ENCODE measurements at places on chromosomes 7 and 10.

DNA sequence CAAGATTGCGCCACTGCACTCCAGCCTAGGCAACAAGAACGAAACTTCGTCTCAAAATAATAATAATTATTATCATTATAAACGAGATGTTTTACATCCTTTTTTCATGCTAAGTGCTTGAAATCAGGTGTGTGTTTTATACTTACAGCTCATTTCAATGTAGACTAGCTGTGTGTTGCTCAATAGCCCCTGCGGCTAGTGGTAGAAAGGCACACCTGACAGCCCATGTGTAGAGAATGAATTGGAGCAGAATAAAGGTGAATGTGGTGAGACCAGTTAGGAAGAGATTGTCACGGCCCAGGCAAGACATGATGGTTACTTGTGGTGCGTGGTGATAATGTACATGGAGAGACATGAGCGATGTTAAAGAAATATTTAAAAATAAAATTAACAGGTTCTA lies 86.7 kb upstream of the TMEM26 start:
- no peak for DNase-seq

GRCh38 chr10:78865931-78866717 lies 202.6 kb upstream of the ZMIZ1 start:
- no peak for DNase-seq

DNA sequence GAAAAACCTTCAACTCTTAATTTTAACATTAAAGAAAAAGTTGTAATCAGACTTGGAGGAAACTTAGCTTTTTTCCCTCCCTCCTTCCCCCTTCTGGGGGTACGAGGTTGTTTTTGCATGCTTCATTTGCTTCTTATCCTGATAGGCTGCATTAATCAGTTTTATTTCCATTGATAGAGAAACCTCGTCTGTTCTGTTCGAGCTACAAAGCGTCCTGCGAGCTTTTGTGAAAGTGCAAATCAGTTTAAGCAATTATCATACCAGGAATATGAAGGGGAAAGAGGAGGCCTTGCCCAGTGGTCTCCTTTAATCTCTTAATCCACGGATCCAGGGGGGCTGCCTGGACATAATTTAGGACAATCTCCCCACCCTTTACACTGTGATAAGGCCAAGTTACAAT lies 7.5 kb downstream of the EMX2 start:
- DNase-seq: no peak

- peak; percentile 55 for DNase-seq
Observed at GRCh38 chr10:117442944-117443685, 67.9 kb upstream of the PDZD8 start.

DNA sequence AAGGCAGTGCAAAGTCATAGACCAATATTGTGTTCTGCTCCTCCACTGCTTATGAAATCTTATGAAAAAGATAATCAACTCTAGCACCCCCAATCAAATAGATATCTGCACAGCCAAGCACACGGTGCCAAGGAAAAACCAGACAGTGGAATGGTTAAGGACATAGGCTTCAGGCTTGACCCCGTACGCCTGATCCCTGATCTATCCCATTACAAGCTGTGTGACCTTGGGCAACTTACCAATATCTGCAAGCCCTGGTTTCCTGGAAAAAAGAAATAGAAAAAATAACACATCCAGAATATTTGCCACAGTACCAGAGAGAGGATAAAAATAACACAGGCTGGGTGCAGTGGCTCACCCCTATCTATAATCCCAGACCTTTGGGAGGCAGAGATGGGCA lies 56.9 kb downstream of the GRB10 start:
- no peak for DNase-seq

DNA sequence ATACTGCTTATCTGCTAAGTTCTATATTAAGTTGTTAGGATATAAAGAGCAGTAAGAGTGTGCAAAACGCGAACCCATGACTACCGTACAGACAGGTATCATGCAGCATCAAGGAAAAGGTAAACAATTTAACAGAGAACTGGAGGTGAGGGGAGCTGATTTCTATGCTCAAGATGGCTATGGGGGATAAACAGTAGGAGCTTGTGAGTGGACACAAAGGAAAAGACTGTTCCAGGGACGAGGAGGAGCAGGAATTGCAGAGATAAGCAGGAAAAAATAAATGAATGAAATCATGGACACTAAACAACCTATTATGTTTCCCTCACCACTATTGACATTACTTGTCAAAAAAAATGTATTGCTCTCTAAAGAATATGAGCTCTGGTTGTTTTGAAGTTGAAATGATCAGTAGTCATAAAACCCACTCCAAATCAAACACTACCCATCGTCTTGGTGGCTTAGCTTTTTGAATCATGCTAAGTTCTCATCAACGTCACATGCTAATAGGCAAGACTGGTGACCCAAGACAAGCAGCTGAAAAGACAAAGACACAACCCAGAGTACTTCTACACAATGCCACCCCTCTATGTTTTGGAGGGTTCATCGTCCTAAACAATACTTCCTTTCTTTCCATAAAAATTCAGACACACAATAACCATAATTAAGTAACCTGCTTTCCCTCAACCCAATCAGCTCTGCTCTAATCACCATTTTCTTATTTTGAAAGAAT lies 102.7 kb downstream of the NRP1 start:
- no peak for DNase-seq

- DNase-seq: no peak
Observed at GRCh38 chr7:45514944-45515343, 59.2 kb upstream of the ADCY1 start.

DNA sequence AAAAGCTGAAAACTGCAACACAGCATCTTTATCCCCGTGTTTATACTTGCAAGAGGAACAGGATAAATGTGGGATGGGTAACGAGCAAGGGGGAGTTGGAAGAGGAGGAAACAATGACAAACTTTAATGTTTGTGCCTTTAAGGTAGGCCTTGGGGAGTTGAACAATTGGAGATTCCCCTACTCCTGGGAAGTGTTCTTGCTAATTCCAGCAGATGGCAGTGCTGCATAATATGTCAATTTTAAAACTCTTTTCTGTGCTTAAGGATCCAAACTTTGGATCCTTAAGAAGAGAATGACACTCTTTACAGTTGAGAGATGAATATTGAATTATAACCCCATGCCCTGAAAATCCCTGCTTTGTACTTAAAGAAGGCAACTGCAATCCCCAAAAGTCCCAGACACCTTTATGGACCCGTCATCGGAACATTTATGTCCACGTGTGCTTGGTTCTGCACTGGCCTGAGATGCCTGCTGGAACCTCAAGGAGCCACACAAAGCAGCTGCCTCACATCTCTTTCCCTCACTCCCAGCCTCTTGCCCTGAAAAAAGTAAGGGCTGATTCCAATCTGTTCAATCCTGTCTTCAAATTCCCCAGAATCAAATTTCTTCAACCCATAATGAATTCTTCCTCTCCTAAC lies 12.0 kb downstream of the IFIT5 start:
- no peak for DNase-seq

- peak; percentile 97 for DNase-seq
Observed at GRCh38 chr7:16739863-16740622, 13.5 kb upstream of the TSPAN13 start.

DNA sequence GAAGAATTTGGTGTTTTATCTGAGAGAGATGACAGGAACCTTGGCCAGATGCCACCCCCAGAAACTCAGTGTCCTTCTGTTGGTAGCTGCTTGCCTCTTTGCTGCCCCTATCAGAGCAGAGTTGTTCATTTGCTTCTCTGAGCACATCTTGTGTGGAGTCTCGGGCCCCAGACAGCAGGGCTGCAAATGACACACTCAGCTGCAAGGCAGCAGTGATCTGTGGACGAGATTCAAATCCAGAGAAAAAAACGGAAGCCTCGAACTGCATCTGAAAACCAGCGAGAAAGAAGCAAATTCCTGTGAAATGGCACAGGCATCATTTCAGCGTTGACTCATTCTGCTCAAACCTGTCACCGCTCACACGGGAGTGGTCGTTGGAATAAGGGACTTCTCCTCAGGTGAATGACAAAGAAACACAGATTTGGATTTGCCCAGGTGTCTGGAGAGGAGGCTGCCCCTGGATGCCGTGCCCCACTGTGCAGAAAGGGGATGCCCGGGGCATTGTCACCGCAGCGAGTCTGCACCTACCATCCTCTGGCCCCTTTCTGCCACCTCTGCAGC lies 144.7 kb downstream of the PFKFB3 start:
- DNase-seq: peak; percentile 2

GRCh38 chr10:98268694-98269431 lies 869 bp upstream of the LOXL4 start:
- DNase-seq: no peak

GRCh38 chr7:158023157-158023556 lies 564.5 kb downstream of the PTPRN2 start:
- DNase-seq: no peak

GRCh38 chr10:78829565-78829964 lies 239.2 kb upstream of the ZMIZ1 start:
- no peak for DNase-seq

GRCh38 chr7:74014931-74015330 lies 13.0 kb upstream of the ELN start:
- DNase-seq: no peak
